ENCODE measurements at places on chromosomes 6 and 20.
A peak's percentile ranks its signal among the peaks of the same experiment; 100 is the strongest.

- no peak for DNase-seq
These were observed 58.1 kb downstream of the UBE2V1 start for GRCh38 chr20:50054626-50055511.

GRCh38 chr6:4459032-4459431, 317.2 kb upstream of the CDYL start:
- DNase-seq = peak; percentile 89

DNA sequence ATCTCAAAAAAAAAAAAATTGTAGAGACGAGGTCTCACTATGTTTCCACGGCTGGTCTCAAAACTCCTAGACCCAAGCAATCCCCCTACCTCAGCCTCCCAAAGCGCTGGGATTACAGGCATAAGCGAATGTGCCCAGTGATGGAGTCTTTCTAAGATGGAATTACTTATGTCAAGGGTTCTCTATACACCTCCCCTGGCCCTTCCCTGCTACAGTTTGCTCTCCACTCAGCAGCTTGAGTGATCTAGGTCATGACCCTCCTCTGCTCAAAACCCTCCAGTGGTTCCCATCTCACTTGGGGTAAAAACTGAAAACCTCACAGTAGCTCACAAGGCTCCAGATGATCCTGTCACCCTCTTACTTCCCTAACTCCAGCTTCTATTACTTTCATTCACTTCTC, 1.8 kb upstream of the DNPH1 start:
- no peak for DNase-seq

GRCh38 chr6:88933521-88933920, 29.9 kb downstream of the RNGTT start:
- DNase-seq = no peak

GRCh38 chr20:14407336-14407735, 69.9 kb upstream of the FLRT3 start:
- no peak for DNase-seq

GRCh38 chr6:159998538-159998937, 29.7 kb downstream of the IGF2R start:
- DNase-seq = no peak

- no peak for DNase-seq
These were observed 7.3 kb upstream of the ULBP2 start for GRCh38 chr6:149934249-149935156.

DNA sequence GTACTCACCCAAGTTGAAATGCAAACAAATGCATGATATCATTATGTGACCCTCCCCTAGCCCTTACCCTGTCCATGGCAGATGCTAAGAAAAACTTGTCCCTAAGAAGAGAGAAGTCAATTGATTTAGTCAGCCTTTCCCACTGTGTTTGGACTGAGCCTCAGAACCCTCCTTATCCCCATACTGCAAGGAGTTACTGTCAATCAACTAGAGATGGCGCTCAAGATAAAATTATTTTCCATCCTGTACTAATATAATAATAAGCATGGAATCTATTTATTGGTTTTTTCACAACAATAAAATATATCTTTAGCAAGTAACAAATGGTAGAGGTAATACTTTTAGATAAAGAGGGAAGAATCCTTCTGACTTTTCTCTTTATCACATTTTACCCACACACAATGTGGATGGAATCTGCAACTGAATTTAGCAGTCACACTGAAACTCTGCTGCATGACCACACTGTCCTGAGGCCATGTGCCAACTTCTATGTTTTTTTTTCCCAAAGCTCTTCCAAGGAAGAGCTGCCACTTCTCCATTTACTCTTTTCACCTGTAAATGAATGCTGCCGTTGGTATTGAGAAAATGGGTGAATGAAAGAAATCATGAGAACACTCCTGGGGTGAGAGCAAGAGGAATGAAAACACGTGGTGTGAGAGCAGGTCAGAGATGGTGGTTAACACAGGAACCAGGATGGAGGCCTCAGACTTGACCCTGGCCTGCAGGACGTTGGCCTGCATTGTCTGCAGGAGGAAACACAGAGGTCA, 10.5 kb downstream of the NT5E start:
- no peak for DNase-seq

DNA sequence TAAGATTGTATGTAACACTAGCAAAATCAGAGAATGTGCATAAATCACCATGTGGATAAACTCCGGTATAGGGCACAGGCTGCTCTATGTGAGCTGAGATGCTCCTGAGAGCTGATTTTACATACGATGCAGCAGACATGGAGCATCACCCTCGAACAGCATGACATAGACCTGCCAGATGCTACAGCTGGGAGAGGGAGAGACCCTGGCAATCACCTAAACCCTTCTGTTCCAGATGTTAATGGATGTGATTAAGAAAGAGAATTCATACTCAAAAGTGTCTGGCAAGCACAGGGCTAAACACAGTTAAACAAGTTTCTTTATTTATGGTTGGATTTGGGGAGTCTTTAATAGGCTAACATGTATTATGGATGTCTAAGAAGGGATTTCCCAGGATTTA, 157.0 kb downstream of the CLIC5 start:
- DNase-seq = no peak

- no peak for DNase-seq
These were observed 97.2 kb downstream of the MAP3K4 start for GRCh38 chr6:161088676-161089328.

GRCh38 chr20:19921284-19921793, 95.8 kb upstream of the NAA20 start:
- DNase-seq = no peak

- DNase-seq = peak; percentile 55
These were observed 47.0 kb downstream of the WDR27 start for GRCh38 chr6:169654598-169655391.

DNA sequence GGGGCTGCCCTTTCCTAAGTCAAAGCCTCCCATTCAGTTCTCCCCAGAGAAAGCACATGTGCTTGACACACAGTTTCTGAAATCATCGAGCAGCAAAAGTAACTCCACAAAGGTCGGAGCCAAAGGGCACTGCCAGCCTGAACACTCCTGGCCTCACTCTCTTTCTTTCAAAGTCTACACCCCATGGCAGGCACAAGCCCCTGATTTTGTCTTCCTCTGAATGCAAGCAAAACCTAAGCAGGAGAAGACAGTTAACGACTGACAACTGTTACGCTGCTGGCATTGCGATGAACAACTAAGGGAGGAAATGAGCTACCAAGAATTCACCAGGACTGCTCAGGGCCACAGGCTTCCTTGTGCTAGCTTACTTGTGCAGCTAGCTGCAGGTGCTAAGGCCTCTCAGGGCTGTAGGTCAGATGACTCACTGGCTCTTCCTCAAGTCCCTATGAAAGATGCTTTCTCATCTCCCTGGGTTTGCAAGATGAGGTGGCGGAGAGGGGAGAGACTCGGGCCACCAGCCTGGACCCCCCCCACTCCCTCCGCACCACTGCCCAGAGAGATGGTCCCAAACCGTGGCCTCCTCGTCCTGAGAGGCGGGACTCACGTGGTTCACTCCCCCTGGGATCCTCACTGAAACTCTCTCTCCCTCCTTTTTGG, 208.2 kb downstream of the DLL1 start:
- no peak for DNase-seq

- no peak for DNase-seq
These were observed 36.2 kb downstream of the SF3B5 start for GRCh38 chr6:144059139-144059538.

GRCh38 chr20:45861221-45862075, 4.0 kb downstream of the ZSWIM3 start:
- no peak for DNase-seq

GRCh38 chr20:14441201-14441600, 103.8 kb upstream of the FLRT3 start:
- DNase-seq = no peak

DNA sequence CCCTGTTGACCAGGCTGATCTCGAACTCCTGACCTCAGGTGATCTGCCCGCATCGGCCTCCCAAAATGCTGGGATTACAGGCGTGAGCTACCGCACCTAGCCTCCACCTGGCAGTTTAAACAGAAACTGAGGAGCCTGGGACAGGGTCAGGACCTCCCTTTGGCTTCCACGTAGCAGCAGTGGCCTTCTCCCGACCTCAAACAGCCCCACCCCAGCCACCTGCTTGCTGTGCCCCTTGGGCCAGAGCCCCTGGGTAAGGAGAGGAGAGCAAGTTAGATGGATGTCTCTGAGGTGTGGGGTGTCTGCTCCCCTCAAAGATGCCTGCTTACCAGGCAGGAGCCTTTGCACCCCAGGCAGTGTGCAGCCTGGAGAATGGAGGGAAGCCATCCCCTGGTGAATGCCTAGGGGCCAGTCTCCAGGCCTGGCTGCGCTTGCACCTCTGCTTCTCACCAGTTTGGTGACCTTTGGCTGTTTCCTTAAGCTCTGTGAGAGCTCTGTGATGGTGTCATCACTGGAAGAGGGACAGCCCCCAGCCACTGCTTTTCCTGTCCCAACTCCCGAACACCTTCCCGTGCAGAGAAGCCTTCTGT, 42.1 kb upstream of the MDFI start:
- DNase-seq = no peak

GRCh38 chr6:72464246-72464645, 157.6 kb upstream of the KCNQ5 start:
- no peak for DNase-seq

DNA sequence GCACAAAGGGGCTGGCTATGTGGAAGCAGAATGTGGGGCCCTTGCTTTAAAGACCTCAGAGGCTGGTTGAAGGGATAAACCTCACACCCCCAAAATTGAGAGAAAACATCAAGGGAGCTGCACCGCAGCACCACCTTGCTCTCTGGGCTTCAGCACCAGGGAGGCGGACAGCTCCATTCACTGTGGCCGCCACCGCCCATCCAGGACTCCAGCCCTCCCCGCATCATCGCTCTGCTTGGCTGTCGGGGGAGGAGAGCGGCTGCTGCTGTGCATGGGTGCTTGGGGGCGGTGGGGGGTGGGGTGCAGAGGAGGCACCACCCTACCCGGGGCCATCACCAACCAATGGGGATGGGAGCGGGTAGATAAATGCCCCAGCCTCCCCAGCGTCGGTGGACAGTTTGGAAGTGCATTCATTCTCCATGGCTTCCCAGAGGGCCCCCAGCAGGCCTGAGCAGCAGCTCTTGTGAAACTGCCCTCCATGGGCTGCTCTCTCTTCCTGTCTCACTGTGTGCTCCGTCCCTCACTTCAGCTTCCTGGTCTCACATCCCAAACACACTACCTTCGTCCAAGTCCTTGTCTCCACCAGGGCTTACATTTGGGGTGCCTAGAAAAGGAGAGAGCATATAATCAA, 75.7 kb upstream of the BHLHE23 start:
- peak; percentile 86 for DNase-seq

GRCh38 chr6:16511723-16512489, 249.4 kb downstream of the ATXN1 start:
- no peak for DNase-seq

DNA sequence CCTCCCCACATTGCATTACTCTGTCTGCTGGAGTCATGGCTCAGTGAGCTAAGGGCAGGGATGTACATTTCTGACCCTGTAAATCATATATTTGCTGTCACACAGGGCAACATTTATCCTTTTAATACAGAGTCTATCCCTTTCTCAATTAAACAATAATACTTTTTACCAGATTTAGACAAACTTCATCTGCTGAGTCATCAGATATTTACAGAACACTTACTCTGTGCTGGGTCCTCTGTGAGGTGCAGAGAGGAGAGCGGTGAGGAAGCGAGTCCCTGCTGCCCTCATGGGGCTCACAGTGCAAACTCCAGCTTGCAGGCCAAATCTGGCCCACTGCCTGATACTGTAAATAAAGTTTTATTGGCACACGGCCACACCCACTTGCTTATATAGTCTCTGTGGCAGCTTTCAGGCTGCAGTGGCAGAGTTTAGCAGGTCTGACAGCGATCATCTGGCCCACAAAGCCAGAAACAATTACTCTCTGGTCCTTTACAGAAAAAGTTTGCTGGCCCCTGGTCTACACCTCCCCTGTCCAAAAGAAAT, 144.5 kb downstream of the CDH26 start:
- DNase-seq = no peak

DNA sequence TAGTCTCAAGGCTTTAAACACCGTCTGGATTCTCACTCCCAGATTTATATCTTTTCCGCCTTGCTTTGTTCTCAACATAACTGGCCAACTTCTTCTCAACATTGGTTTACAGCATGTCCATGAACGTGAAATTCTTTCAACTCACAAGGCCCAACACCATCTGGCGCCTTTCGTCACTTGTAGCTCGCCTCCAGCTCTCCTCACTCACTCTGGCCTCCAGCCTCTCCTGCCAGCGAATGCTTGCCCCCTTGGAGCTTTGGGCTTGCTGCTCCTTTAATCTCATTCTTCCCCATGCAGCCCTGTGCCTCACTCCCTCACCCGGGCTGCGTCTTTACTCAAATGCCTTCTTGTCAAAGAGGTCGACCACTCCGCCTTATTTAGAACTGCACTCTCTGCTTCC, 324.5 kb downstream of the PRKN start:
- no peak for DNase-seq

GRCh38 chr6:161542346-161542980, 268.6 kb upstream of the AGPAT4 start:
- DNase-seq = no peak

- no peak for DNase-seq
These were observed 71.7 kb downstream of the HIVEP1 start for GRCh38 chr6:12083763-12084162.

DNA sequence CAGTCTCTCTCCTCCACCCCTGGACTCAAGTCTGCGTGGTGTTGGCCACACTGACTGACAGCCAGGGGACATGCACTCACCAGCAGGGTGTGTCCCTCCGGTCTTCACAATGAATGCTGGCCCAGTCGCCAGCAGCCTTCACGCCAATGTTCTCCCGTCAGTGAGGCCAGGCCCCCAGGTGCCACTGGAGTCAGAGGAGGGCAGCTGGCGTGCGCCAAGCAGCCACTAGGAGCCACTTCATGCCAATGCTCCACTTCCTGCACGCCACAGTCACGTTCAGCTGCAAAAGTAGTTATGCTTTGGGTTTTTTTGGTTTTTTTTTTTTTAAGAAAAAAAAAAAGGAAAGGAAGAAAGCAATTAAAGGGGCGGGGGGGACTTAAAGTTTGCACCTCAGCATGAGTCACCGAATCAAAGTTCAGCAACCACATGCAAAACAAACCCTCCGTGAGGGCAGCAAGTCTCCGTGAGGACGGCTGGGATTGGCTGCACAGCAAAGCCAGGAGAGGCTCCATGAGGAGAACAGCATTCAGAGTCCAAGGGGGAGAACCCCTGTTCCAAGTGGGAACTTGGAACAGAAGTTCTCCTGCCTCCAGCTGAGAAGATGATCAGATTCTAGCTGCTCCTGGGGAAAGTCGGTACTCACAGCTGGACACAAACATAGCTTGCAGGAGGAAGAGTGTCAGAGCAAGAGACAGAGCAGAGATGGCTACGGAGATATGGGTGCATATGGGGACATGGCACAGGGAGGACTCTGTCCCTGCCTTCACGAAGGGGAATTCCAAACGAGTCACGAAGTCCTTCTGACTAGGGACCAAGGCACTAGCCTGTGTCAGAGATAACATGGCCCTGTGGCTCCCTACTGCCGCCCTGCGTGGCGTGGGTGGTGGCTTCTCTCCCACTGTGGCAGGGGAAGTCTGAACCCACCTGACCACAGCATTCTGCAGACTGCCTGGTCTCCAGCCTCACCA, at the start of gene ZC3H12D:
ZC3H12D (minus strand) TSS at position 282 of the 968 bp plus-strand sequence. CDS start 10,471 bp downstream, outside the sequence.
- DNase-seq = no peak

DNA sequence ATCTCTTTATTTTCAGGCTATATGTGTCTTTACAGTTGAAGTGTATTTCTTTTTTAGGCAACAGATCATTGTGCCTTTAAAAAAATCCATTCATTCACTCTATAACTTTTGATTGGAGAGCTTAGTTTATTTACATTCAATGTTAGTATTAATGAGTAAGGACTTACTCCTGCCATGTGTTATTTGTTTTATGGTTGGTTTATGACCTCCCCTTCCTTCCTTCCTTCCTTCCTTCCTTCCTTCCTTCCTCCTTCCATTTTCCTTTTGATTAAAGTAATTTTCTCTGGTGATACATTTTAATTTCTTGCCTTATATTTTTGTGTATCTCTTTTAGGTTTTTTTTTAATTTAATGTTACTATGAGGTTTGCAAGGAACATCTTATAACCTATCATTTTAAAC, 1005.3 kb upstream of the EPHA7 start:
- no peak for DNase-seq

All from RWPE1 (cell line).